ENCODE measurements at places on chromosomes 4 and X.

DNA sequence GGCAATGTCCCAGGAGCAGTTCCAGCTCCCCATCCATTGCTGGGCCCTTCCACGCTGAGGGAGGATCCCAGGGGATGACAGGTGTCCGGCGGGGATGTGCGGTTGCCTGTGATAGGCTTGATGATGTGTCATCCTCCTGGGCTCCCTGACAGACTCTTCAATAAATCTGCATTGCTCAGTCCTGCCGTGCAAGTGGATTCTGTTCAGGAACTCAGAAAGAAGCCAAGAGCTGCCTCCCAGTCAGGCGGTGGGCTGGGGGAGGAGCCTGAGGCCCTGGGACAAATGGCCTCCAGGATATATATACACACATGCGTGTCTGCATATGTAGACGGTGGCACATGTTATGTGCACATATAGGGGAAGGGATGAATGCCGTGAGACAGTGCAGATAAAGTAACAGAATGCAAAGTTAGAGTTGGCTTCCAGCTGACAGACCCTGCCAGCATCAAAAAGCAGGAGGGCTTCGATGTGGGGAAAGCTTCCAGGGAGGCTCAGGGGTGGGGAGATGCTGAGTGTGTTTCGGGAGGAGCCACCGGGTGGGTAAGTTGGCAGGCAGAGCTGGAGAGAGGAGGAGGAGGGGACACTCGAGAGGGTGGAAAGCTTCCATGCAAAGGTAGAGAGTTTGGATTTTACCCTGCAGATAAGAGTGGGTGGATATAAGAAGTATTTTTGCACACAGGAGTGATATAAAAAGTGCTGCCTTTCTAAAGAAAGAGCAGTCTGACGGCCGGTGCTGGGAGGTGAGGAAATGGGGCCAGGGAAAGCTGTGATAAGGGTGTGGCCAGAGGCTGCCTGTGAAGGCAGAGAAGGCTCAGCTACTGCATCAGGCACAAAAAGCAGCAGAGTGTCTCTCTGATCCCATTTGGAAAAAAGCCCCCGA, 28.5 kb upstream of the CRMP1 start:
- DNase-seq: no peak

- no peak for DNase-seq
These were observed 351.0 kb upstream of the SPANXN1 start for GRCh38 chrX:144896323-144896722.

DNA sequence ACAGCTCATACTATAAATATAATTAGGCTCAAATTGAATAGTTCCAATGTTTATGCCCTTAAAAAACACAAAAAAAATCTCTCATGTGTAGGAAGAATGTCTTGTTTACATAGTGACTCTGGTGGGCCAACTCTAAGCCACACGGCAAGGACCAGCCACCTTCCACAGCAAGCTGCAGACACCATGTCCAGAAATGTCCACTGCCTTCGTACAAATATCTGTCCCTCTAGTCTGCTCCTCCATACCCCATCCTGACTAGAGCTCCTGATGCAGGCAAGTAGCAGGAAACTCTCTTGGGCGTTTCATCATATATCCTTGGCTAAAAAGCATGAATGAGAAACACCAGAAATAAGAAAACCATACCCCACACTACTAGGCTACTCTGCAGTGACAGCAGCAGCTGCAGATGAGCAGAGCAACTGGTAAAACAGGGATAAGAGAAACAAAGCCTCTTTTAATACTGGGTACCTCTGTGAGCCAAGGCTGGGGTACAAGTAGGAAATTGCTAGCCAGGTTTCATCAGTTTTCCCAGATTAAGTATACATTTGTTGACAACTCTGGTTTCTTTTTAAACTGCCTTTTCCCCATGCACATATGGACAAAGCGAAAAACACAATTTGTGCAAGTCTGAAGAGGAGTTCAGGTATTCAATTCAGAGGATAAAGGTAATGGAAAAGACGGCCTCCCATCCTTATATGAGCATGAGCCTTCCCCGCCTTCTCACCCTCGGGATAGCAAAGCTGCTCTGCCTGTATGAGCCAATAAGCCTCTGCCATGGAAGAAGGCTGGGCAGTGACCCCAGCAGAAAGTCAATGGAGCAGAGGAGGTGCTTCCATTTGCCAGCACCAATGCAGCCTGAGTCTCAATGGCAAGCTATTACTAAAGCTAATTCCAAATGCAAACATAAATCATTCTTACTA, 245.4 kb downstream of the DCLK2 start:
- no peak for DNase-seq

DNA sequence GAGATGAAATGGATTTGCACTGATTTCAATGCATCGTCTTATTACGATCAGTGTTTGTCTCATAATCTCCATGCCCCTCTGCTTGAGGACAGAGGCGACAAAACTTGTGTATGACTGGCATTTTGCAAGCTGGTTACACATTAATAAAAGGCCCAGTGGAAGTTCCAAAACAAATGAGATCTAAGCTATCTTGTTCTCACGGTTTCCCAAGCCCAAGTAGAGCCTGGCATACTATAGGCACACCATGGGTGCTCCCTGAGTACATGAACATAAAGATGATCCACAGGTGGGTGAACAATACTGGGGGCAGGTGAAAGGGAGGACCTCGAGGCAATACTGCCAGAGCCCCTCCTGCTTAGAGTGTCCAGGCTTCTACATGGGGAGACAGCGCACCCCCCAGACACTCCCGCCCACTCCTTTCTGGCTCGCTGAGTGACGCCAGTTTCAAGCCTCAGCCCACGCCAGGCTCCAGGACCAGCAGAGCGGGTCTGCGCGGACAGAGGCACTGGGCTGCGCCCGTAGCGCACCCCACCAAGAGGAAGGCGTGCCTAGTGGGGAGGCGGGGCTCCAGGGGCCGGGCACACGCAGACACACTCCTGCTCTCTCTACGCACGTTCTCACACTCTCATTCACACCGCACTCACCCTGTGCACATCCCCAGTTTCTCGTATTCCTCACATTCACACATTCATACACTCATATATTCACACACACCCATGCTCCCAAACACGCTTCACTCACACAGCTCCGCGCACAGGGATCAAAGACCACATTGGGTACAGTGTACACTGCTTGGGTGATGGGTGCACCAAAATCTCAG, 8.9 kb upstream of the GSX2 start:
- no peak for DNase-seq

DNA sequence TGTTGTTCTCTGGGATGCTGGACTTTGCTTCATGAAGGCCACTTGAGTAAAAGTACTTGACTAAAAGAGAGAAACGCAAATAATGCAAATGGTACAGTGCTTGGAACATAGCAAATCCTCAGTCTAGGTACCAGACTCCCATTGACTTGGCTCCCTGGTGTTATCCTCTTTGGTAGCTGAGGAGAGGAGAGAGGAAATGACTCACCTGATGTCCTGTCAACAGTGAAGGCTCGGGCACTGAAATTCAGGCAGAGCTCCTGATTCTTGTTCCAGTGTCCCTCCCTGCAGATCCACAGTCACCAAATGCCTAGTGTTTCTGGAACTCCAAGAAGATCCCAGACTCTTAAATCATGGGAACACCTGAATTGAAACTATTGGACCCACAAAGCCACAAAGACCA, 22.5 kb upstream of the TCEAL4 start:
- no peak for DNase-seq

GRCh38 chrX:127490000-127490399, 562.2 kb downstream of the ACTRT1 start:
- DNase-seq: no peak

DNA sequence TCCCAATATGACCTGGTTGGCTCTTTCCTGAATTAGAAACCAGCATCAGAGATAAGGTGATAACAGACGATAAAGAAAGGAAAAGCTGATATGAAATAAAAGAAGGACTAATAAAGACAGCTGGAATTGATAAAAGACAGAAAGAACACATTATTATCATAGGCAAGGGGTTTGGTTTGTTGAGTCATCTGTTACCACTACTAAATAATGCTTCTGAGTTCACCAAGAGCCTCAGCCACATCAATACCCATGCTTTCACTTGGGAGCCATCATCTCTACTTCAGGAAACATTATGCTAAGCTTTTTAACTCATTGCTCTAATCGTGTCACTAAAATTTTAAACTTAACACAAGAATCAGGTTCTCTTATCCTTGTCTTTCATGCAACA, 27.6 kb downstream of the ANXA5 start:
- peak; percentile 20 for DNase-seq

- no peak for DNase-seq
These were observed 2.2 kb downstream of the GRID2 start for GRCh38 chr4:92305878-92306520.

- DNase-seq: no peak
These were observed 203.4 kb downstream of the MAML3 start for GRCh38 chr4:139950568-139950967.

- no peak for DNase-seq
These were observed 34.9 kb downstream of the TBC1D14 start for GRCh38 chr4:6944301-6945051.

DNA sequence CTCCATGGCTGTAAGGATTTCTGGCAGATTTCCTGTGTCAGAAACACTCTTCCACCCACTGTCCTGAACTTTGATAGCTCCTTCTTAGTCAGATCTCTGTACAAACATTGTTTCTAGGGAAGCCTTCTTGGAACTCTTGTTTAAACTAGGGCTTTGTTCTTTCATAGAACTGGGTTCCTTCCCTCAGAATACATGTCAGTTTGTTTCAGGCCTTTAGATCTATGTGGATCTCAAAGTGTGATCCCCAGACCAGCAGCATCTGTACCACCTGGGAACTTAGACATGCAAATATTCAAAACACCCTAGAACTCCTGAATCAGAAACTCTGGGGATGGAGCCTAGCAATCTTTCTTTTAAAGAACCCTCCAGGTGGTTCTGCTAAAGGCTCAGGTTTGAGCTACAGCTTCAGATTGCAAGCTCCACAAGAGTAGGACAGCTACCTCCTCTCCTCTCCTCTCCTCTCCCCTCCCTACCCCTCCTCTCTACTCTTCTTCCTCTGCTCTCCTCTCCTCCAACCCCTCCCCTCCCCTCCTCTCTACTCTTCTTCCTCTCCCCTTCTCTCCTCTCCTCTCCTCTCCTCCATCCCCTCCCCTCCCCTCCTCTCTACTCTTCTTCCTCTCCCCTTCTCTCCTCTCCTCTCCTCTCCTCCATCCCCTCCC, 12.7 kb downstream of the RASSF6 start:
- DNase-seq: no peak

- DNase-seq: no peak
These were observed 753.5 kb upstream of the PABPC4L start for GRCh38 chr4:134955059-134955458.
